ENCODE measurements at places on chromosomes 6 and 20.

DNA sequence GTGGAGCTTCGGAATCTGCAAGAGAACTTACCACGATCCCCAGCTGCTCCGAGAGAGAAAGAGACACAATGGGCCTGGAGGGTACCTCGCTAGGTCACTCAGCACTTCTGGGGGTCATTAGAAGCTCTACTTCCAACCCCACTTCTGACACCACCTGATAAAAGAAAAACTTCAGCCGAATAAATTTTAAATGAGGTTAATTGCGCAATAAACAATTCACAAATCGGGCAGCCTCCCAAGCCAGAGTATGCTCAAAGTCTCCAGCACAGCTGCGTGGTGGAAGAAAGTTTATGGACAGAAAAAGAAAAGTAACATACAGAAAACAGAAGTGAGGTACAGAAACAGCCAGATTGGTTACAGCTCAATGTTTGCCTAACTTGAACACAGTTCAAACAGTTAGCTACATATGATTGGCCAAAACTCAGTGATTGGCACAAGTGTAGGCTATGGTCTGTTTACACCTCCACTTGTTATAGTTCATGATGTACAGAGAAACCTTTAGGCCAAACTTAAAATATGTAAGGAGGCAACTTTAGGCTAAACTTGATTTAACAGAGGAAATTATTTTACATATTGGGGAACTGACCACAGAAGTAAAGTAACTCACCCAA is 52.6 kb downstream of the COL11A2 start:
- DNase-seq = no peak

GRCh38 chr6:110965629-110966229 is 7.2 kb downstream of the GTF3C6 start:
- no peak for DNase-seq

GRCh38 chr6:113564371-113565171 is 292.6 kb upstream of the MARCKS start:
- DNase-seq = peak; percentile 95

DNA sequence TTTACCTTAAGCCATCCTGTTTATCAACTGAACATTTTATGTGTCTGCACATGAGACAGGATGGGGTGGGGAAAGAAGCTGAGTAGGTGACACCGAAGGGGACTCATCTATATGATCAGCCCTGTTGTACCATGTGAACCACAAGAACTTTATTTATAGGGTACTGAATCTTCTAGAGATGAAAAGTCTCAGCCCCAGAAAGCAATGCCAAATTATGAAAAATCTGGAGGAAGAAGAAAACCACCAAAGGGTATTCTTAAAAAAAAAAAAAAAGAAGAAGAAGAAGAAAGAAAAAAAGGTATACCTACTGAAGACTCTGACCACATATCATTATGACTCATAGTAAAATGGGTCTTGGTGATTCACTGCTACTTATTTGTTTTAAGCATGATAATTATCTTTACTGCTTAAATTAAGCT is 39.8 kb upstream of the HBS1L start:
- no peak for DNase-seq

GRCh38 chr6:143406673-143407072 is 43.8 kb downstream of the ADAT2 start:
- no peak for DNase-seq

DNA sequence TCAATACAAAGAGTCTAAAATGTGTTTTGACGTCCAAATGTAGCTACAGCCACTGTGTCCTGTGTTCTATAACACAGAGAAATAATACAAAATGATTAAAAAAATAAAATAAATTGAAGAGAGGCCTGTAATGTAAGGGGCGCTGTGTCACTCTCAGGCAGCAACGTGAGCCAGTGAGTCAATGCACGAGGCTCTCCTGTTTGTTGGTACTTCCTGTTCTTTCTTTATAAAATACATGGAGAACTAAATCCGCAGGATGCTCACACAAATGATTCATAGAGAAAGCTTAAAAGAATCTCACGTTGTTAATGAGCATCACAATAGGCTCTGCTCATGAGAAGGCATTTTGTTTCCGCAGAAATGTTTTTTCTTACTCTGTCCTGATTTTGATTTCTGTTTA is 635.0 kb upstream of the AGPAT4 start:
- DNase-seq = no peak

- DNase-seq = no peak
Measured at GRCh38 chr6:31060145-31060544, 49.9 kb downstream of the MUC22 start.

All from NCI-H2029 (cell line).